Thymus (tissue), 14 donors: ENCODE measurements at places on chromosomes 3 and 15. TPM values are rescaled to one million over a fixed set of nuclear protein-coding genes. Genes with fewer than 3 reads are reported as not detected.

GRCh38 chr3:113454057-113454456 lies 12.8 kb upstream of the CFAP44 start:
- H3K4me1 ChIP-seq: no peaks in the 10 kb centered on the region
- peaks cover 26% of the 10 kb centered on the region for H3K36me3 ChIP-seq
- no peaks in the 10 kb centered on the region for H3K27me3 ChIP-seq

DNA sequence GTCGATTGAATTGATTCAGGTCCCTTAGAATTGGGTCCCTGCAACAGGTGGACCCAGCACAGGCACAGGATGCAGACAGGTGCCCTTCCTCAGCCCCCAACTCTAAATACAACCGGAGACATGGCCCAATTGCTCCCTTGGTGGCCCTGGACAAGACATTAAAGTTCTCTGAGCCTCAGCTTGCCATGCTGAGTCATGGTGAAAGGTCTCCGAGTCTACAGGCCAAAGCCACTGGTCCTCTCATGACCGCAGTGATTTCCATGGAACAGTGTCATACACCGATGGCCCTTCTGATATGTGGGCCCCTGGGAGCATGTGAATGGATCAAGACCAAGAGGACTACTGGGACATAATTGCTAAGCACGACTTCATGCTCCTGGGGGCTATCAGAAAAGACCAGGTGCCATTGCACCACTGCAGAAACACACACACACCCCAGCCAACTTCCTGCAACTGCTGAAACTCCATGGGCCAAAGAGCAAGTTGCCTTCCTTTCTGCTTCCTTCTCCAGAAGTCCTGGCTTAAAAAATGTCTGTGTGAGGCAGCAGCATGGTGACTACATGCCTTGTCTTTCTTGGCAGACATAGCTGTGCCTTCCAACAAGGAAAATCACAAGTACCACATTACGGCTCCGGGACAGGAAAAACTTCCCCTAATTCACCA lies 38.8 kb downstream of the TBC1D2B start:
- H3K4me3 ChIP-seq: no peak overlapping the region
- peak overlapping the region; percentile 32 for H3K27ac ChIP-seq
- peaks cover 18% of the 10 kb centered on the region for H3K36me3 ChIP-seq
- H3K4me1 ChIP-seq: peaks cover 47% of the 10 kb centered on the region
- DNase-seq: no peak

- H3K36me3 ChIP-seq: no peaks in the 10 kb centered on the region
- no peak overlapping the region for H3K27ac ChIP-seq
- no peaks in the 10 kb centered on the region for H3K4me1 ChIP-seq
- H3K4me3 ChIP-seq: no peak overlapping the region
- no peaks in the 10 kb centered on the region for H3K27me3 ChIP-seq
- no peak for DNase-seq
These were observed 279.0 kb downstream of the RBMS3 start for GRCh38 chr3:29559741-29560465.

- peaks cover 40% of the 10 kb centered on the region for H3K4me1 ChIP-seq
- DNase-seq: no peak
- peaks cover 7% of the 10 kb centered on the region for H3K36me3 ChIP-seq
- H3K27ac ChIP-seq: no peak overlapping the region
These were observed 67.2 kb downstream of the ST6GAL1 start for GRCh38 chr3:186997473-186997939.

DNA sequence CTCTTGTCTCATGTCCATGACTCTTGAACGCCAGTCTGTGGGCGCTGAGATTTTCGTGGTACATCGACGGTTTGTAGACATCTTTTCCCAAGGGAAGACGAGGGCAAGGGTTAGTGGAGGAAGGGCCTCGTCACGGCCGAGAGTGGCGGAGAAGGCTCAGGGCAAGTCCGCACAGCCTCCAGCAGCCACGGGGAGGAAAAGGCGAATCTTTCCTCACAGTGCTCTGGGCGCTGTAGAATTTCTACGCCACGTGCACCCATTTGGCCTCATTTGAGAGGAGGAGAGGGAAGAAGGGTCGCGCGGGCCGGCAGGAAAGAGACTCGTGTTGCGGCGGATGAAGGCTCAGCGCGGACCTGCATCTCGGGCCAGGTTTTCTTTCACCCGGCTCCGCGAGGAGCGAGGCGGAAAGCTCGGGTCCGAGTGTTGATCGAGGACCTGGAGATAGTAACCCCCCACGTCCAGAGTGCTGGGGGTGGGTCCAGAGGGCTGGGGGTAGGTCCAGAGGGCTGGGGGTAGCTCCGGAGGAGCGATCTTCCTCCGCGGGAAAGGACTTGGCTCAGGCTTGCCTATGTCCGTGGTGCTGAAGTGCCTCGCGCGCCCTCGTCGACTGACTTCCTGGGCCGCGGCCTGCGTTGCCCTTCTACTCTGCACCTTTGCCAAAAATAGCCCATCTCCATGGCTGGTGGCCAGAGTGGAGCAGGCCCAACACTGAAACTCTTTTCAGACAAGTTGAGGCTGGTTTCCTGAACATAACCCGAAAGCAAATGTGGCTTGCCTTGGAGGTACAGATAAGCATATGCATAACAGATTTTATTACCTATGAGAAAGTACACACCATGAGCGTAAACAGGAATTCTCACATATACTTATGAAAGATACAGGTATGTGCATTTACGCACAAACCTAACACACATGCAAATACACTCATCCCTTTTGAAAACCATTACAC lies 1.1 kb downstream of the SLC35G2 start:
- H3K4me1 ChIP-seq: peaks cover 21% of the 10 kb centered on the region
- peaks cover 6% of the 10 kb centered on the region for H3K27me3 ChIP-seq
- H3K27ac ChIP-seq: no peak overlapping the region
- H3K4me3 ChIP-seq: peak overlapping the region; percentile 61
- no peaks in the 10 kb centered on the region for H3K36me3 ChIP-seq
- peak; percentile 66 for DNase-seq

GRCh38 chr15:60320365-60320764 lies 77.4 kb downstream of the ANXA2 start:
- H3K27ac ChIP-seq: no peak overlapping the region
- no peak for DNase-seq
- H3K36me3 ChIP-seq: no peaks in the 10 kb centered on the region
- H3K4me1 ChIP-seq: no peaks in the 10 kb centered on the region
- H3K4me3 ChIP-seq: no peak overlapping the region

DNA sequence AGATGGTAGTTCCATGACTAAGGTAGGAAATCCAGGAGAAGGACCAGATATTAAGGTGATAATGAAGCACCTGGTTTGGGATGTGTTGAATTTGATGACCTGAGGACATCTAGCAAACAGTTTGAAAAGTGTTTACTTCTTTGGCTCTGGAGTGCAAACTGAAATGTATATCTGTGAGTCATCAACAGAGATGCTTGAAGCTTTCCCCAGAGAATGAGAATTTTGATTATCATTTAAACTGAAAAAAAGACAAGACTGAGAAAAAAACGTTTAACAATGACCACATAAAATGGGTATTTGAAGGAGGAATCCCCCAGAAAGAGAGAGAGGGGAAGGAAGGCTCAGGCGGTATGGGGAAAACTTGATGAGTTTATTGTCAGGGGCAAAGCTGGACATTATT lies 20.7 kb upstream of the GSK3B start:
- no peak for DNase-seq
- H3K4me3 ChIP-seq: no peak overlapping the region
- H3K36me3 ChIP-seq: no peaks in the 10 kb centered on the region
- no peak overlapping the region for H3K27ac ChIP-seq

- no peak overlapping the region for H3K27ac ChIP-seq
- no peaks in the 10 kb centered on the region for H3K4me1 ChIP-seq
- H3K27me3 ChIP-seq: no peaks in the 10 kb centered on the region
These were observed 370.4 kb upstream of the RGMA start for GRCh38 chr15:93459396-93459795.

GRCh38 chr15:88904257-88904623 lies 8.9 kb upstream of the HAPLN3 start:
- peaks cover 8% of the 10 kb centered on the region for H3K4me1 ChIP-seq
- DNase-seq: no peak
- no peak overlapping the region for H3K4me3 ChIP-seq
- peak overlapping the region; percentile 95 for H3K27ac ChIP-seq
- no peaks in the 10 kb centered on the region for H3K27me3 ChIP-seq

DNA sequence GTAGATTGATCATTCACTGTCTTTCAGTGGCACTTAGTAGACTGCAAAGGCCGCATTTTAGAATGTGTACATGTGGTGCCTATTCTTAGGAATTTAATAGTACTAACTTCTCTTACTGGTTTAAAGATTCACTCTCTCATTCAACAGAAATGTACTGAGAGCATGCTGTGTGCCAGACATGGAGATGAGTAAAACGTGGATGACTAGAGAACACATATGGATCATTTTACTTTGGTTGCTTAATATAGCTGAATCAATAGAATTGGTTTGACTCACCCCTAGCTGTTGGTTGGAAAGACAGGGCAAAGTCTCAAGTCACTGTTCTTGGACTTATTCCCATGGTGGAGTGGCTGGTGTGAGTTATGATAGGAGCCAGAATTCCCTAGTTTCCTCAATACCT lies 109.1 kb upstream of the TNFAIP8L3 start:
- no peaks in the 10 kb centered on the region for H3K36me3 ChIP-seq
- no peak overlapping the region for H3K27ac ChIP-seq
- no peak for DNase-seq
- no peaks in the 10 kb centered on the region for H3K27me3 ChIP-seq
- no peaks in the 10 kb centered on the region for H3K4me1 ChIP-seq
- H3K4me3 ChIP-seq: no peak overlapping the region

DNA sequence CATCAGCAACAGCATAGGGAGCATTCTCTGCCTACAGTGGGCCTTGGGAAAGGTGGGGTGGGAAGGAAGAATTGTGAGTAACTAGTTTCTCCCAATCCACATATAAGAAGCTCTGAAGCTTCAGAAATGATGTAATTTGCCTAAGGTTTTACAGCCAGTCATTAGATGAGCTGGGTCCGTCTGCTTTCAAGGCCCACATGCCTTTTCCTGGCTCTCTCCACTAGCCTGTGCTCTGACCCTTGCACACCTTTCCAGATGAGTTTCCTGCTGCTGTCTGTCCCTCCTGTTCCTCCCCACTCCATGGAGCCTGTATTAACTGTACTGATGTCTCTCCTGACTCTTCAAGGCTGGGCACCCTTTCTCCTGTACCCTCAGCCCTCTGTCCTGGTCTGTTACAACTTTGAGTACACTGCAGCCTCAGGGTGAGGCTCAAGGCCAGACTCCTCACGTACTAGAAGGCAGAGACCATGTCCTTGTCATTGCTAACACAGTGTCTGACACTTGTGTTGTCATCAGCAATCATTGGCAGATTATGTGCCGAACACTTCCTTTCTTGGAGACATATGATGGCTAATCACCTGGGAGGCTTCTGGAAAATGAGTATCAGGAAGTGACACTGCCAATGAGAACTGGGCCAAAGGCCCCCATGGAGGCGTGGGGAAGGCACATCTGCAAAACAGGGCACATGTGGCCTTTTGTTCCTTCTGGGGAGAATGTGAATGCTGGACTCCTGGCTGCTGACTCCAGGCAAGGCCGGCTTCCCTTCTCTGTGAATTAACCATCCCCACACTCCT lies 6.6 kb downstream of the TM6SF1 start:
- H3K4me3 ChIP-seq: no peak overlapping the region
- H3K27ac ChIP-seq: no peak overlapping the region
- no peaks in the 10 kb centered on the region for H3K36me3 ChIP-seq
- no peaks in the 10 kb centered on the region for H3K4me1 ChIP-seq
- H3K27me3 ChIP-seq: peaks cover 10% of the 10 kb centered on the region

GRCh38 chr15:91348752-91349500 lies 248.9 kb downstream of the SV2B start:
- no peaks in the 10 kb centered on the region for H3K36me3 ChIP-seq
- H3K27me3 ChIP-seq: no peaks in the 10 kb centered on the region
- no peaks in the 10 kb centered on the region for H3K4me1 ChIP-seq
- no peak for DNase-seq
- H3K4me3 ChIP-seq: no peak overlapping the region

- no peak overlapping the region for H3K4me3 ChIP-seq
- no peak for DNase-seq
- peaks cover 35% of the 10 kb centered on the region for H3K27me3 ChIP-seq
- H3K27ac ChIP-seq: no peak overlapping the region
- no peaks in the 10 kb centered on the region for H3K4me1 ChIP-seq
These were observed 8.7 kb upstream of the PSMD2 start for GRCh38 chr3:184290331-184290730.

The C2CD4A gene
- 0.66 TPM for total RNA-seq

The CD200R1 gene
- 7.8 TPM for total RNA-seq

The IGSF10 gene
- total RNA-seq: 1.9 TPM

The KBTBD13 gene
- under 0.01 TPM for total RNA-seq

The CYP19A1 gene
- total RNA-seq: 0.42 TPM

The PSTPIP1 gene
- 16.0 TPM for total RNA-seq

The ATP2B2 gene
- 0.19 TPM for total RNA-seq

The ASB14 gene
- total RNA-seq: not detected
